ENCODE measurements at places on chromosomes 6 and 20. TPM values are rescaled to one million over a fixed set of nuclear protein-coding genes. Genes with fewer than 3 reads are reported as not detected.
A peak's percentile ranks its signal among the peaks of the same experiment; 100 is the strongest.

Gene OOEP
- not detected for total RNA-seq

Gene SDCBP2
- total RNA-seq, result 2.2 TPM

Gene CALHM5
- total RNA-seq, result not detected

Gene BEND3
- total RNA-seq, result 12.8 TPM

Gene SMPDL3A
- total RNA-seq, result 0.47 TPM

Gene PACSIN1
- not detected for total RNA-seq

Gene ACTR5
- total RNA-seq, result 14.9 TPM

DNA sequence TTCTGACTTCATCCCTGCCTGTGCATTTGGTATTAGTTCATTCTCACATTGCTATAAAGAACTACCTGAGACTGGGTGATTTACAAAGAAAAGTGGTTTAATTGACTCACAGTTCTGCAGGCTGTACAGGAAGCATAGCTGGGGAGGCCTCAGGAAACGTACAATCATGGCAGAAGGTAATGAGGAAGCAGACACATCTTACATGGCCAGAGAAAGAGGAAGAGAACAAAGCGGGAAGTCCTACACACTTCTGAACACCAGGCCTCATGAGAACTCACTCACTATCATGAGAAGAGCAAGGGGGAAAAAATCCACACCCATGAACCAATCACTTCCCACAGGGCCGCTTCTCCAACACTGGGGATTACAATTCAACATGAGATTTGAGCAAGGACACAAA lies 303.9 kb downstream of the CBLN4 start:
- H3K36me3 ChIP-seq, result no peaks in the 10 kb centered on the region
- no peak for DNase-seq
- no peaks in the 10 kb centered on the region for H3K27me3 ChIP-seq
- H3K4me3 ChIP-seq, result no peak overlapping the region
- H3K27ac ChIP-seq, result no peak overlapping the region

- no peak for DNase-seq
- H3K4me3 ChIP-seq, result no peak overlapping the region
- no peak overlapping the region for H3K27ac ChIP-seq
- H3K27me3 ChIP-seq, result no peaks in the 10 kb centered on the region
Observed at GRCh38 chr6:161660666-161661571, 387.1 kb upstream of the AGPAT4 start.

- no peaks in the 10 kb centered on the region for H3K27me3 ChIP-seq
- no peak for DNase-seq
- H3K4me3 ChIP-seq, result no peak overlapping the region
- peaks cover 28% of the 10 kb centered on the region for H3K4me1 ChIP-seq
Observed at GRCh38 chr6:144379356-144379755, 94.2 kb downstream of the UTRN start.

DNA sequence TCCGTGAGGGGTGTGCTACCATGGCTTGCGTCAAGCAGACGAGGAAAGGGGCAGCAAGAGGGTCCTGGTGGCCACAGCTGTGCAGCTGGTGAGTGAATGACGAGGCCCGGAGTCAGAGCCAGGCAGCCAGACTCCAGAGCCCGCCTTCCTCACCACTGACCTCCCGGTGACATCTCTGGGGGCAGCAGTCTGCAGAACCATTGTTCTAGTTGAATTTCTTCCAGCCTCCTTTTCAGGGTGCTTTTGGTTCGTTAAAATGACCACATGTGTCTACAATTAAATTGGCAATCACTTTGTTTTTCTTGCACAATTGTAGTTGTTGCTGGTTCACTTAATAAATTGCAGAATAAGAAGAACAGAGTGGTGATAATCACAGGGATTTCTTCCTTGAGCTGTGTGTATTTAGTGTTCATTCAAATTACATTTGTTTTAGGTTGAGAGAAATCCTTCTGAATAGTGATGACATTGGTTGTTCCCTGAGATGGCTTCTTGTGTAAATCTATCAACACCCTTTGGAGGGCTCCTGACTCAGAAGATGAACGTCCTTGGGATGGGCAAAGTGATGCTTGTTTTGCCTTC lies 96.4 kb downstream of the TULP4 start:
- no peak overlapping the region for H3K4me3 ChIP-seq
- no peaks in the 10 kb centered on the region for H3K36me3 ChIP-seq
- H3K4me1 ChIP-seq, result peaks cover 4% of the 10 kb centered on the region
- peaks cover 2% of the 10 kb centered on the region for H3K27me3 ChIP-seq
- no peak for DNase-seq

DNA sequence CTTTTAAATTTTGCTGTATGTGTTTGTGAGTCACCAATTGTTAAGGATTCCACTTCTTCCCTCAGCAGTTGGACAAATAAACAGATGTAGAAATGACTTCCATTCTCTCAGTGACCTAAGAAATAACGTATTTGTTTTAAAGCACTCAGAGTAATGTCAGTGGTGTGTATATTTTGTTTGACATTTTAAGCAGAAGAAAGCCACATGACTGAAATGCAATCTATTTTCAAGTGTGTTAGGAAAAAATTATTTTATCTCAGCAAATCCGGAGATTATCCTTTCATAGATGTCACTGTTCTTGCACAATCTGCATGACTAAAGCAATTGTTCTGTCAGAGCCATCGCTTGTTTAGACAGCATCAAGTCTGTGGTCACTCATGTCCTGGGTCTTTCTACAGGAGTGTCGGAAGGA lies 77.1 kb downstream of the JAG1 start:
- peaks cover 1% of the 10 kb centered on the region for H3K36me3 ChIP-seq
- H3K27me3 ChIP-seq, result peaks cover 2% of the 10 kb centered on the region
- H3K4me3 ChIP-seq, result no peak overlapping the region
- H3K27ac ChIP-seq, result no peak overlapping the region

DNA sequence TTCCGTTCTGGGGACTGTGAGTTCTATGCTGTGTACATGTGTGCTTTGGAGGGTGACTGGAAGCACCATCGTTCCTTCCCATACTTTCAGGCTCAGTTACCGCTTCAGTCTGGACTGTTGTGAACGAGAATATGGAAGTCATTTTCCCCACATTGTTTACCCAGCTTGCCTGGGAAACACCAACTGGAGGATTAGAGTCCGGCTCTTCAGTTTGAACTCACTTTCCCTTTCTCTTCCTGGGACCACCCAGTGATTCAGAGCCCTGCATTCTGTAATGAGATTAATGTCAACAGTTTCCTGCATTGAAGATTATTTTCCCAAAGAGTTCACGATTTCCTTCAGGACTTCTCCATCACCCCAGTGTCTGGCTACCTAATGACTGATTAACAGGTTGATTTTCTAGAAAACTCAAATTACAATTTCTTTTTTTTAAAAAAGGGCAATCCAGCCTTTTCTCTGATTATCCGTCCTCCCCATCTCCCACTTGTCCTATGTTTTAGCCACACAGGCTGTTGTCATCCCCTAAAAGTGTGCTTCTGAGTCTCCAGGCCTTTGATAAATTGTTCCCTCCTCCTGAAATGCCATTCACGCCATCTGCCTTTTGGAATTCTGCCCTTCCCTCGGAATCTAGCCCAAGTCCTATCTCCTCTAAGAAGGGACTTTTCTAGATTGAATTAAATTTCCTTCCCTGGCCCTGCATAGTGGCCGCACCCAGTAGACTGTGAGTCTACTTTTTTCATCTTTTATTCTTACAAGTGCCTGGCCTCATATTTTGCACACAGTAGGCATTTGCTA lies 3.3 kb upstream of the TAGAP start:
- DNase-seq, result no peak
- peaks cover under 1% of the 10 kb centered on the region for H3K27me3 ChIP-seq
- peak overlapping the region; percentile 86 for H3K27ac ChIP-seq
- peaks cover 14% of the 10 kb centered on the region for H3K36me3 ChIP-seq
- no peak overlapping the region for H3K4me3 ChIP-seq
- peaks cover 49% of the 10 kb centered on the region for H3K4me1 ChIP-seq

GRCh38 chr20:19628570-19629134 lies 129.4 kb upstream of the RIN2 start:
- H3K36me3 ChIP-seq, result no peaks in the 10 kb centered on the region
- DNase-seq, result peak; percentile 11
- H3K4me1 ChIP-seq, result no peaks in the 10 kb centered on the region
- no peak overlapping the region for H3K27ac ChIP-seq

DNA sequence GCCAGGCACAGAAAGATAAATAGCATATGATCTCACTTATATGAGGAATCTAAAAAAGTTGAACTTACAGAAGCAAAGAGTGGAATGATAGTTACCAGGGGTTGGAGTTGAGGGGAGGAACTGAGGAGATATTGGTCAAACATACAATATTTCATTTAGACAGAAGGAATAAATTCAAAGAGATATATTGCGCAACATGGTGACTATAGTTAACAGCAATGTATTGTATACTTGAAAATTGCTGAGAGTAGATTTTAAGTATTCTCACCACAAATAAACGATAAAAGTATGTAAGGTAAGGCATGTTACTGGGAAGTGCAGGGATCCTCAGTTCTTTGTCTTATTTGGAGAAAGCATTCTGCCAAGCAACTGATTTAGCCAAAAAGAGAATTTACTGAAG lies 171.9 kb downstream of the LMBRD1 start:
- no peaks in the 10 kb centered on the region for H3K36me3 ChIP-seq
- no peak overlapping the region for H3K27ac ChIP-seq
- no peak overlapping the region for H3K4me3 ChIP-seq
- no peaks in the 10 kb centered on the region for H3K4me1 ChIP-seq
- no peak for DNase-seq

DNA sequence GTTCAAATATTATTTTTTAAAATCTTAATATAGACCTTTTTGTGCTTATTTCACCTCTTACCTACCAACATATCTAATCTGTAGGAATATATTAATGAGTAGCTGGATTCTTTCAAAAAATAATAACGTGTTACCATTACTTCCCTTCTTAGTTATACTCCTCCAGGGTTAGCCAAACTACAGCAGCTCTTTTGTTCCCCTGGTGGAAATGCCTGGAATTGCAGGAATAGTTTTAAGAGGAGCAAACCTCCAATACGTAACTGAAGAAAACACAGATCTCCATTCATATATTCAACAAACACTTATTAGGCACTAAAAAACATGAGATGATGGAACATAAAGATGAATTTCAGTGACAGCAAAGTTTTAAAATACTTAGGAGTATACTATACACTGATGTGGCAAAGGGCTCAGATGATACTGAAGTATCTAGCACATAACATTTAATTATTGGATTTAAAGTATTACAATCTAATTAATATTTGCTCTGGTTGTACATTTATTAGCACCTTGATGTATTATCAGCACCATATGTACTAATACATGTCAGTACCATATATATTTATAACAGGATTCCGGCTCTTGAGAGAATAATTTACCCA lies 78.3 kb downstream of the TBX18 start:
- H3K36me3 ChIP-seq, result no peaks in the 10 kb centered on the region
- no peak overlapping the region for H3K27ac ChIP-seq
- no peak overlapping the region for H3K4me3 ChIP-seq
- peaks cover 2% of the 10 kb centered on the region for H3K27me3 ChIP-seq

DNA sequence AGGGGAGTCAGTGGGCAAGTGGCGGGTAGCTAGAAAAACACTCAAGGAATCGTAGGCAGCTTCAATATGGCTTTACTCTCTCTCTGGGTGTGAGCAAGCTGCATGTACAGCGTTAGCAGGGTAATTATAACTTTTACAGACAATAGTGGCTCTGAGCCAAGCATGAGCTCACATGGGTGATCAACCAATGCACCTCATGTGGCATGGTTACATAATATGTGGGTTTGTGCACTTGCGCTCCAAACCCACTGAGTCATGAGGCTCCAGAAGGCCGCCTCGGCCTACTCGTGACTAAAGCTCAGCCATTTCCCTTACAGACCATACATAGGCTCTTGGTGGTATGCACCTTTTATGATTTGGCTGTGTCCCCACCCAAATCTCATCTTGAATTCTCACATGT lies 78.4 kb upstream of the FBXL4 start:
- no peaks in the 10 kb centered on the region for H3K27me3 ChIP-seq
- no peaks in the 10 kb centered on the region for H3K4me1 ChIP-seq
- H3K36me3 ChIP-seq, result peaks cover 2% of the 10 kb centered on the region
- no peak overlapping the region for H3K27ac ChIP-seq

DNA sequence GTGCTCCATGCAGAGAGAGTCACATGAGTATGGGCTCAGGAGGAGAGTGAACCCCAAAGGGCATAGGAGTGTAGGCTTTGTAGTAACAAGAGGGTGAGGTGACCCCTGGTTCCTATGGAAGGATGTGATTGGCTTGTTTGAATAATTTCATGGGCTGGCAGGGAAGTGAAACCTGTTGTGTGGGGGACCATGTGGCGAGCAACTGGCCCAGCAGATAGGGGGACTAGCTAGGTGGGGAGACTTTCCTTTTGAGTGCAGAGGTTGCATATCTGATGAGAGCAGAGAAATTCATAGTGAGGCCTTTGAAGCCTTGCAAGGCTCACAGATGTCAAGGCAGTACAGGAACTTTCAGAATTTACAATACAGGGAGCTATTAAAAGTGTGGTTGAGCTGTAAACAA lies 247.9 kb upstream of the SLC35B3 start:
- no peaks in the 10 kb centered on the region for H3K36me3 ChIP-seq
- no peaks in the 10 kb centered on the region for H3K4me1 ChIP-seq
- H3K4me3 ChIP-seq, result no peak overlapping the region
- no peak for DNase-seq
- no peaks in the 10 kb centered on the region for H3K27me3 ChIP-seq

GRCh38 chr6:169048865-169049205 lies 204.8 kb downstream of the THBS2 start:
- H3K27ac ChIP-seq, result no peak overlapping the region
- no peak overlapping the region for H3K4me3 ChIP-seq
- no peak for DNase-seq
- H3K36me3 ChIP-seq, result no peaks in the 10 kb centered on the region
- peaks cover 4% of the 10 kb centered on the region for H3K27me3 ChIP-seq

DNA sequence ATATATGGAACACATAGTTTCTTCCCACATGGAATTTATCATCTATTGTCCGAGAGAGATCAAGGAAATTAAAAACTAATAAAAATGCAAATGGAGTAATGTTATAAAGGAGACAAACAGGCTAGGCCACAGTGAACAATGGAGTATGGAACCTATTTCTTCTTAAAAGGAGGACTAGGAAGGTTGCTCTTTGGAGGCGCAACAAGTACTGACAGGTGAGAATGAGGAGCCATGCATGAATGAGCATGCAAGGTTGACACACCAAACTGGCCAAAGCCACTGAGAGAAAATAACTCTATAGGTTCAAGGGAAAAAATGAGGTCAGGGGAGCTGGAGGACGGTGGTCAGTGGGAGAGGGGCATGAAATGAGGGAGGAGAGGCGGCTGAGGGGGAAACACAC lies 40.9 kb downstream of the PSMB1 start:
- H3K27me3 ChIP-seq, result peaks cover 24% of the 10 kb centered on the region
- H3K4me3 ChIP-seq, result no peak overlapping the region
- no peaks in the 10 kb centered on the region for H3K36me3 ChIP-seq

DNA sequence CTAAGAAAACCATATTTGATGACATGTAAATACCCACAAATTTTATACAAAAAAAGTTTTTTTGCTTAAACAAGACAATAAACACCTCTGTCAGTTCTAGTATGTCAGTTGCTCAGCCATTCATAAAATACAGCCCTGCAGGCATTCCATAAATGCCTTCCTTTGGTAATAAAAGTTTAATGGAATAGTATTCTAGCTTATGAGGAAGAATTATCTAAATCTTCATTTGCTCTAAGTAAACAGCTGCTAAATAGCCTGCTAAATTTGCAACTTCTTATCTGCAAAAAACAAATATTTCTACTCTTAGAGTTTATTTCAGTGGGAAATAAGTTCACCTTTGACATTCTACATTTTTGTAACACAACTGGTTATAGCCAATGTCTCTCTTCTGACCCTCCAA lies 108.8 kb downstream of the SMLR1 start:
- no peaks in the 10 kb centered on the region for H3K4me1 ChIP-seq
- H3K27ac ChIP-seq, result no peak overlapping the region
- H3K4me3 ChIP-seq, result no peak overlapping the region
- H3K27me3 ChIP-seq, result peaks cover 4% of the 10 kb centered on the region
- H3K36me3 ChIP-seq, result no peaks in the 10 kb centered on the region

Data from activated T-helper 1 cell treated with anti-CD3 and anti-CD28 coated beads, Interleukin-12 subunit alpha, Interleukin-12 subunit beta, Interleukin-2, Interleukin-4 antibody, amounts not matched to agents 30 ng/mL and 10 ng/mL and 1 ng/mL, durations not matched to agents 14 hours and 24 hours and 36 hours (primary cell).